ENCODE measurements at places on chromosomes 12 and 14.

- no peak for DNase-seq
These were observed 54.9 kb downstream of the ZNF664 start for GRCh38 chr12:124027753-124028554.

- no peak for DNase-seq
These were observed 105.9 kb downstream of the ETV6 start for GRCh38 chr12:11755302-11755930.

DNA sequence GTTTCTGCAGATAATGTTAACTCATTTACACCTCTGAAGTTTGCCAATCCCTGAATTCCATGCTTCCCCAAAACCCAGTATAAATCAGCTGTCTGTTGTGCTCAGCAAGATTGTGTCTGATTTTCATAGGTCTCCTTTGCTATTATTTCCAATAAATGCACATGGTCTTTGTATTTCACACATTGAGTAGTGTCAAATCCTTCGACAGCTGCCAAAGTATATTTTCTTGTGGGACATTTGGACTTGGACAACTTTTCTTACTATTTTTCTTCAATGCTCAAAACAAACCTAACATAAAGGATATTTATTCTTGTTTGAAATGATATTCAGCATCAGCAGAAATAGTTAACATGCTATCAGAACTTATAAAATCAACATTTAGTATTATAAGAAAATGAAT, 406.1 kb upstream of the OR4E1 start:
- DNase-seq, result no peak

DNA sequence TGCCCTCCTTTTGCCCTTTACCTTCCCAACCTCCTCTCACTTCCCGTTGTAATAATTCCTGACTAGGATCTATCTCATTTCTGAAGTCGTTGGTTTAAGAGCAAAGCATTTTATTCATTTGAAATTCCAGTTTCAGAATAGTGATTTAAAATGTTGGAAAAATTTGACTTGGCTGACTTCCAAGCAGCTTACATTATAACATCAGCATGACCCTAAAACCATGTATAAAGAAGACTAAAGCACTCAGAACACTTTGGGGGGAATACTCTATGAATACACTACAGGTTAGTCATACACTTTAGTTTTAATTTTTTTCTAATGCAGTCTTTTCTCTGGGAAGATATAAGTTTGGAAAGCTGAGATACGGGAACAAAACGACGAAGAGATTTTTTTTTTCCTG, 161.1 kb downstream of the BTG1 start:
- DNase-seq, result no peak

DNA sequence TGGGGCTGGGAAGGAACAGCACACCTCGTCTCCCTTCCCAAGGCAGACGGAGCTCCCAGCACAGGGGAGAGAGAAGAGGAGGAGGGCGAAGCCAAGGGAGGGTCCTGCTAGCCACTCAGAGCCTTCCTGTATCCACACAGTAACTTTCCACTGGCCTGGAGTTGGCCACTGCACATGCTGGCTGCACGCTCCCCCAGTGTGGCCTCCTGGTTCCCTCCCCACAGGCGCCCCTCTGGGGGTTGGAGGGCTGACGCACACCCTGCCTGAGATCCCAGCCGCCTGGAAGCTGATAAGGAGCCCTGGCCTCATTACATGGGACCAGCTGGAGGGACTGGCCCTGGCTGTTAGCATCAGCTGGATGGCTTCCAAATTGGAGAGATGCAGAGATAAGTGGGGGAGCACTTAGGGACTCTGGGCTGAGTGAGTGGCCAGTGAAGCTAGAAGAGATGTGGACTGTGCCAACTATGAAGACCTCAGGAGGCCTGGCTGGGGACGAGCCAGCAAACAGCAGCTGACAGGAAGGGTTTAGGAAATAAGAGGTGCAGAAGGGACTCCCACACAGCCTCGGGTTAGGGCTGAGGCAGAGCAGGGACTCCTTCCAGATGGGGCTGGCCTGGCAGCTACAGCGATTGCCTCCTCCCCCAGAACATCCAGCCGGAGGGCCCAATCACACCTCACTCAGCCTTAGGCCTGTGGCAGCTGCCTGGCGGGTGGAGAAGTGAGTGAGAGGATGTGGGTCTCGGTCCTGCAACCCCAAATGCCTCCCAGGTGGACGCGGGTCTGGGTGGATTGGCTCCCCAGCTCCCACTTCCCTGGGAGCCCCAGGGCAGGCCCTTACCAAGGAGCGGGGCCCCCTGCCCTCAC, 26.3 kb upstream of the BCDIN3D start:
- DNase-seq, result peak; percentile 76

DNA sequence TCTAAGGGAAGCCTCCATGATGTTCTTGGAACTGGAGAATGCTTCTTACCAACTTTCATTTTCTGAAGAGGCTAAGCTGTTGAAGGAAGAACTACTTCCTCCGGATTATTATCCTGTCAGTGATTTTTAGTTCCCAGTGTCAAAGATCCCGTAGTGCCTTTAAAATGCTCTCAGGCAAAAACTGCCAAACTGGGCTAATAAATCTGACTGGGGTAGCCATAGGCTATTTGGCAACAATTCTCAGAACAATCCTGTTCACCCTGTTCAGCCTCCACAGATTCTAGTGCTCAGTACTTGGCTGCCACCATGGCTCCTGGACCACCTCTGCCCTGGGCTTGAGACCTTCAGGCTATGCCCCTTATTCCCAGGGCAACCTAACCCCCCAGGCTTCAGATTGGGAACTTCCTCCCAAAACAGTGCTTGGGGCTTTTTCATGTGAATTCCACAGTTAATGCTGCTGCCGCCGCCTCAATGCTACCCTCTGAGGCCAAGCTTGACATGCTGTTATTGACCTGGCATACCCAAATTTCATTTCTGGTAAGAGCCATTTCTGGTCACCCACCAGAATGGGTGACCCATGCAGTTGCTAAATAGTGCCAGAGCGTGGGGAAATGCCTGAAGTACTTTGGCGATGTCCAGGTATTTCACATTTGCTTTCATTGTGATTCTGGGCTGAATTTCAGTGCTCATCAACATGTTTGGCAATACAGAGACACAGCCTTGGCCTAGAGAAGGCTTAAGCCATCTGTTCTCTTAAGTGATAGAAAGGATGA, 110.0 kb upstream of the ARHGAP5 start:
- DNase-seq, result no peak
